Stimulated activated CD4-positive, alpha-beta T cell treated with anti-CD3 and anti-CD28 coated beads, Interleukin-15, amount 100 ng/mL, for 48 hours (primary cell): ENCODE measurements at places on chromosomes 1 and 21.

DNA sequence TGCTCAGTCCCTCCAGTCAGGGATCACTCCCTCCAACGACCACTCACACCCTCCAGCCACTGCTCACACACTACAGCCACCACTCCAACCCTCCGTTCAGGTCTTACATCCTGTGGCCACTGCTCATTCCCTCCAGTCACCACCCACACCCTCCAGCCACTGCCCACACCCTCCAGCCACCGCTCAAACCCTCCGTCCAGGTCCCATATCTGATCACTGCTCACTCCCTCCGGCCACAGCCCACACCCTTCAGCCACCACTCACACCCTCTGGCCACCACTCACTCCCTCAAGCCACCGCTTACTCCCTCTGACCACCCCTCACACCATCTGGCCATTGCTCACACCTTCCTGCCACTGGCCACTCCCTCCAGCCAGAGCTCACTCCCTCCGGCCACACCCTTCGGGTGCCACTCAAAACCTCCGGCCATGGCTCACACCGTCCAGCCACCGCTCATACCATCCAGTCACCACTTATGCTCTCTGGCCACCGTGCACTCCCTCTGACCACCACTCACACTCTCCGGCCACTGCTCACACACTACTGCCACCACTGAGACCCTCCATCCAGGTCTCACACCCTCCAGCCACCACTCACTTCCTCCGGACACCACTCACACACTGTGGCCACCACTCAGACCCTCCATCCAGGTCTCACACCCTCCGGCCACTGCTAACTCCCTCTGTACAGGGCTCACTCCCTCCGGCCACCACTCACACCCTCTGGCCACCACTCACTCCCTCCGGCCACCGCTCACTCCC, 4.7 kb upstream of the TFF1 start:
- no peak for DNase-seq

- no peak for DNase-seq
Measured at GRCh38 chr1:155499953-155500639, 62.5 kb downstream of the ASH1L start.

- DNase-seq, result no peak
Measured at GRCh38 chr1:192589813-192590212, 14.2 kb downstream of the RGS1 start.

DNA sequence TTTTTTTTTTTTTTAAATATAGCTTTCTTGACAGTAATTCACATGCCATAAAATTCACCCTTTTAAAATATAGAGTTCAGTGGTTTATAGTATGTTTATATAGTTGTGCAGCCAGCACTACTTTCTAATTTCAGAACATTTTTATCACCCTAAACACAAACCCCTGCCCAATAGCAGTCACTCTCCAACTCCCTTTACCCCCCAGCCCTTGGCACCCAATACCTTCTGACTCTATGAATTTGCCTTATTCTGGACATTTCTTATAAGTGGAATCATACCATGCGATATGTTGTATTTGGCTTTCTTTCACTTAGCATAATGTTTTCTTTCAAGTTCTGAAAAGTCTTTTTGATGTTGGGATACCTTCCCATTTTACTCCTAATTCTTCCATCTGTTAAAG, 42.5 kb upstream of the NEXN start:
- DNase-seq, result no peak

GRCh38 chr1:111556325-111557037, 53.0 kb upstream of the ADORA3 start:
- no peak for DNase-seq

DNA sequence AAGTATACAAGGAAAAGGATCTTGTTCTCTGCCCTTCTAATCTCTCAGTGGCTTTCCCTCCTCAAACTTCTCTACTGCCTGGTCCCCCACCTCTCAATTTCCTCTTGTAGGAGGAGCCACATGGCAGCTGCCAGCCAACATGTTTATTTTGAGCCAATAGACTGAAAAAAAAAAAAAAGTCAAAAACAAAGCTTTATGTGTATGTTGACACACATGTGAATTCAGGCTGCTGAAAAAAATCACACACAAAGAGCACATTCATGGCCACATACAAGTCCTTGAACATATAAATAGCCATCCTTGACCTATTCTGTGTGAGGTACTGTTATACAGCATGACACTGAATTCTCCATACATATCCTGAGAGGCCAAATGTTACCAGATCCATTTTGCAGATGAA, 3.7 kb downstream of the PTPN14 start:
- DNase-seq, result no peak

GRCh38 chr1:121443001-121443540, 258.3 kb downstream of the SRGAP2C start:
- DNase-seq, result no peak

DNA sequence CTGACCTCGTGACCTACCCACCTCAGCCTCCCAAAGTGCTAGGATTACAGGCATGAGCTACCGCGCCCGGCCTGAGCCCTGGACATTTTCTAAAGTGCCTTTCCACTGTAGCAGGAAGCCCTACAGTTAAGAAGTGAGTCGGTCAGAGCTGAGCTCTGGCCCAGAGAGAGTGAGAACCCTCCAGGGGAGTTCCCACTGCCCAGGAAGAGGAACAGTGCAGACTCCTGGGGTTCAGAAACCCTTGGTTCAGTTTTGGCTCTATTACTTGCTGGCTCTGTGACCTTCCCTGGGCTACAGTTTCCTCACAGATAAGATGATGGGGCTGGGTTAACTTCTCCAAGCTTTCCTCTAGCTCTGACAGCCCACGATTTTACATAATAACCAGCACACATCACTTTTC, 20.9 kb downstream of the SLC9A1 start:
- no peak for DNase-seq

DNA sequence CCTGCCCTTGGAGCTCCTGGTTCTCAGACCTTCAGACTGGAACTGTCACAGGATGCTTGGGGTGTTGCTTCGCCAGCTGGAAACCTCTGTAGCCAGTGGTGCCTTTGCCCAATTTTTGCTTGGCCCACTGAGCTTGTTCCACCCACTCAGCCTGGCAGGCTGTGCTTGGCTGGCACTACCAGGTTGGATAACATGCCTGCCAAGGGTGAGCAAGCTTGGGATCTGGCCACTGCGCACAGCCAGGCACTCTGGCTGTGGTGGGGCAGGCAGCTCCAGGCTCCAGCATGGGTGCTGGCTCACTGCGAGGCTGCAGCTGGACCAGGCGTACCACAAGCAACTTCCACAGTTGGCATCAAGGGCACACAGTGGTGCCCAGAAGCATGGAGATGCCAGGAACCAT, 967.8 kb upstream of the NCAM2 start:
- no peak for DNase-seq

DNA sequence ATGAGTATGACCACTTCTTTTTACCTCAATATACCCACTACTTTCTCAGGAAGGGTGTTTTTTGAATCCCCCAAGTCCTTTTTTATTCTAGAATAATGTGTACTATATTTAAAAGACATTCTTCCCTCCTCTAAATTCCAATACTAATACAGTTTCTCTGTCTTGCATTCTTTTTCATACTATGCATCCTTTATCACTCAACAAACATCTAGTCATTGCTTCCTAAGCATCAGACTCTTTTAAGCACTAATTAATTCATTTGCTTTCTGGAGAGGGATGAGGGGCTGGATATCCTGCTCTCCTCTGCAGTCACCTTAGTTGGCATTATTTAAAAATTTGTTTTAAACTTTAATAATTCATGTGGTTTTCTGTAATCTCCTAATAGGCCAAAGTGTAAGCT, 838.8 kb downstream of the KCNT2 start:
- no peak for DNase-seq

DNA sequence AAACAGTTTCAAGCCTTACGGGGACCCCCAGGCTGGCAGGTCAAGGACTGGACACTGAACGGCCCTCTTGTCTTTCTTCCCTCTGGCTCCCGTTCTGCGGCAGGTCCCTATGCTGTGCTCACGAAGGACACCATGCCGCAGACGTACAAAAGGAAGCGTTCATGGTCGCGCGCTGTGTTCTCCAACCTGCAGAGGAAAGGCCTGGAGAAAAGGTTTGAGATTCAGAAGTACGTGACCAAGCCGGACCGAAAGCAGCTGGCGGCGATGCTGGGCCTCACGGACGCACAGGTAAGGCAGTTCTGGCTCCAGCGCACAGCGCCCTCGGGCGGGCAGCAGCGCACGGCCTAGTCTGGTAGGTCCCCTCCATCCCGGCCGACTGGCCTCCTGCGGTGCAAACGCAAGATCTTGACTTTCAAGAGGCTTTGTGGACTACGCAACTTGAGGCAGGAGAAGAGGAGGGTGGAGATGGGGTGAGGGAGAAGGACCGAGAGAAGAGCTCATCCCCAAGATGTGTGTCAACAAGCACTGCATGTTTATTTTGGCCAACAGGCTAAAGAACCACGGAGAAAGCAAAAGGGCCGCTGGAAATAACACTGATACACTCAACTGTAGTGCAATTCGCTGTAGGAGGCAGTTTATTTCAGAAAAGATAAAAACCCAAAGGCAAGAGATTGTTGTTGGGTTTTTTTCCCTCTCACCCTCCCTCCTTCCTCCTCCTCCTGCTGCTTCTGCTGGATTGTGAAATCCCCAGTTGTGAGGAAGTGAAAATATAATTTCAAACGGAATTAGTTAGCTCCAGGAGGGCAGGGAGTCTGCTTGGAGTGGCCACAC, 3.0 kb downstream of the HLX start:
- DNase-seq, result no peak

GRCh38 chr1:162145280-162145965, 75.9 kb downstream of the NOS1AP start:
- DNase-seq, result no peak

DNA sequence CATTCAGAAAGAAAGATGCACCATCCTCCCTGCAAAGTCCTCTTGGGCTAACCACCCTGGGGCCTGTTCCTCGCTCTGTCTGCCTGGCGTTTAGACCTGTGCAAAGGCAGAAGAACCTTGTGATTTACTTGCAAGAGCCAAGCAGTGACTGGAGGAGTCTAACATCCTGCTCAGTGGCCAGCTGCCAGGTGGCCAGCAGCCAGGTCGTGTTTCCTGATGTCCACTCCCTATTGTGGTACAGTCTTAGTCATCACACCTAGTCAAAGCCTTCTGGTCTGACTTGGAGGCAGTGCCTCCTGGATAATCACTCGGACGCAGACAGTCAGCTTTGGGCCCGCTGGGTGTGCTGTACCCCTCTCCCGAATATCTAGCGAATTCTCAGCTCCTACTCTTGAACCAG, 118.1 kb downstream of the PGBD5 start:
- DNase-seq, result no peak

DNA sequence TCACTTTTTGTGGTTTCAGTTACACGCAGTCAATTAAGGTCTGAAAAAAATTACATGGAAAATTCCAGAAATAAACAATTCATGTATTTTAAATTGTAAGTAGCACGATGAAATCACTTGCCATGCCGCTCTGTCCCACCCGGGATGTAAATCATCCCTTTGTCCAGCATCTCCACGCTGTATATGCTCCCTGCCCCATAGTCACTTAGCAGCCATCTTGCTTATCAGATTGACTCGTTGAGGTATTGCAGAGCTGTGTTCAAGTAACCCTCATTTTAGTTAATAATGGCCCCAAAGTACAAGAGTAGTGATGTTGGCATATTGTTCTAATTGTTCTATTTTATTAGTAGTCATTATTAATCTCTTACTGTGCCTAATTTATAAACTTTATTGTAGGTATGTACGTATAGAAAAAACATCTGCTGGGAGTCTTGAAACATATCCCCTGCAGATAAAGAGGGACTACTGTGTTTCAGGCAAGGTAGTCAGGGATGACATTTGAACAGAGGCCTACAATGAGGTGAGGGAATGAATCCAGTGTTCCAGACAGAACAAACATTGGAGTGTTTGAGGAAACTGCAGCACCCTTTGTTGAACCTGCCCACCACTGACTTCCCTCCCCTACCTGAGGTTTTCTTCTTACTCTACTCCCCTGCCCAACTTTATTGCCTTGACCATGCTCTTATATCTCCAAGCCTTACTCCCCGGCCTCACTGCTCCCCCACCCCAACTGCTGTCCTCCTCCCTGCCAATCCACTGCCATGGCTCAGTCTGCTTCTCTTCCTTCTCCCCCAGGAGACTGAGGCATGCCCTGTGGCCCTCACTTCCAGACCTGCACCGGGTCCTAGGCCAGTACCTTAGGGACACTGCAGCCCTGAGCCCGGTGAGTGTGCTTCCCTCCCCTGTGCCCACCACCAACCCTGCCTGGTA, 7.1 kb upstream of the CDC20 start:
- DNase-seq, result no peak

- no peak for DNase-seq
Measured at GRCh38 chr1:41518471-41518870, 34.0 kb upstream of the EDN2 start.

DNA sequence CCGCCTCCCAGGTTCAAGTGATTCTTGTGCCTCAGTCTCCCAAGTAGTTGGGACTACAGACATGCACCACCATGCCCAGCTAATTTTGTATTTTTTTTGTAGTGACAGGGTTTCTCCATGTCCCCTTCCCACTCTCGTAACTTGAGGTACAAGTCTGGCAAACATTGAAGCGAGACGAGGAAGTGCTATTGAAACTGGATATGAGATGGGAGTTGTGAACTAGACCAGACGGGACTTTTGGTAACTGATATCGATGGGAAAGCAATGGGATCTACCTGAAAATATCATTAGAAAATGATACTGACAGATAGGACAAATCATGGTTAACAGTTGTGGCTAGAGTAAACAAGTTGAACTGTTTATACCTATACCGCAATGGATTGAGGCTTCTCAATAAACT, 95.2 kb upstream of the TRABD2B start:
- DNase-seq, result no peak

- DNase-seq, result no peak
Measured at GRCh38 chr1:61204528-61204927, 122.2 kb downstream of the NFIA start.

DNA sequence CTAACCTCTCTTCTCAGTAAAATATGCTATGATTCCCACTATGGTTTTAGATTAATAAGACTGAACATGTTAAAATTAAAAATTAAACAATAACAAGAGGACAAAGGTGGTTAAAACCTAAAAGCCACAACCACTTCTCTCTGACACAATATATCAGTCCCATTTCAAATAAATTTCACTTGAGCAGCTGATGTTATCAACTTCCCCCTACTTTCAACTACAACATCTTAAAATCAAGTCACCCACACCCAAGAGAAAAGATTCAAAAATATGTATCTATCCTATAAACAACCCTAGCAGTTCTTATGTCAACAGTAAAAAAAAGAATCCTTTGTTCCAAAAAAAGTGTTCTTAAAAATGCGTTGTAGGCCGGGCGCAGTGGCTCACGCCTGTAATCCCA, 7.5 kb downstream of the PUM1 start:
- DNase-seq, result no peak

DNA sequence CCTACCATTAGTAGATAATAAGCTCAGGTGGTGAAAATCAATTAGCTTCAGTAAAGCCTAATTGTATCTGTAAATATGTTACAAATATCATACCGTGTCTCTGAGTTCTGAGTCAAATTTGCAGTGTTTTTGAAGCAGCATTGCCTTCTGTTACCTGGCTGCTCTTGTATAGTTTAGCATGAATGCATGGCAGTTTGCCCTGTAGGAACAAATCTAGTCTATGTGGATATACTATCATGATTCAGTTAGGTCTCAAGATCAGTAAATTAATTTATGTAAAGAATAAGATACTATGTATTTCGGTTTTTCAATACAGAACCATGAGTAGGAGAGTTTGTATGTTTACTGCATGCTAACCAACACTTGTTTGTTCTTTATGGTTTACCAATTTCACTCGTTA, 240.6 kb upstream of the C1orf105 start:
- DNase-seq, result no peak
